Progenitor cell of endocrine pancreas (in vitro differentiated cells): ENCODE measurements at places on chromosomes 4 and X.
A peak's percentile ranks its signal among the peaks of the same experiment; 100 is the strongest.

DNA sequence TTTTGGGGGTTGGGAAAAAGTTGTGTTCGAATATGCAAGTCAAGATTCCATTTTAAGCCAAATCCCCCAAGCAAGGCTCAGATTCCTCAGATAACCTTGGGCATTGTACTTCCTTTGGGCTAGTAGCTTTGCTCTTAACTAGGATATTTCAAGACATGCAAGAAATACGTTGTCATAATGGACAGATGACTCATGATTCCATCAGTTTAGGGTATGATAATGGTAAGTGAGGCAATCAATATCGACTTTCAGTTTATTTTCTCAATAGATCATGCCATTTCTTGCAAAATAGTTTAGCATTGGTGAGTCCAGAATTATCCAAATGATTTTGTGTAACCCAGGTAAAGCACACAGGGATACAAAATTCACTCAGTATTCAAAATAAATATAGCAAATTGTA lies 25.4 kb downstream of the CFAP299 start:
- DNase-seq, result no peak

- DNase-seq, result no peak
Observed at GRCh38 chr4:100644150-100644549, 126.3 kb upstream of the EMCN start.

DNA sequence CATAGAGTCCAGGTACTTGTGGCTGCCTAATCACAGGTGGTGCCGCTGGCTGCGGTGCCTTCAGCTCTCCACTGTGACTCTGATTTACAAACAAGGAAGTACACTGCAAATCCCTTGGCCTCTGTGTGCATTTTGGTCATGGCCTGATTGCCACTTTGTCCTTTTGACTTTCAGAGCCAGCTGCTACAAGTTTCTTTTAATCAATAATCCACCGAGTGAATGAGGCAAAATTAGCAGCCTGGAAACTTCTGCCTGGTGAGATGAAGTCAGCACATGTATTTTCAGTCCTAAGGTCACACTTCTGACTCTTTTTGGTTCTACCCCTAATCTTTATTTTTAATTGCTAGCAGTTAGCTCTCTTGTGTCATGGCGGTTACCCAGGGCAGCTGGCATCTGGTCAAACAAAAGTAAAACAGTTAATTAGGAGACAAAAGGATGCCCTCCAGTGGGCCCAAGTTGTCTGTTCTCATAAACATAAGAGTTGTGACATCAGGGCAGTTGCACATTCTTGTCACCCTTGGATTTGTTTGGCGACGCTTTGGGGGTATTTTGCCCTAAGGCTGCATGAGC lies 62.3 kb upstream of the LNX1 start:
- DNase-seq, result peak; percentile 18

GRCh38 chrX:91389026-91389425 lies 45.6 kb upstream of the PABPC5 start:
- DNase-seq, result no peak
